Panc1 (cell line): ENCODE measurements at places on chromosomes 7 and 10. TPM values are rescaled to one million over a fixed set of nuclear protein-coding genes. Genes with fewer than 3 reads are reported as not detected.
A peak's percentile ranks its signal among the peaks of the same experiment; 100 is the strongest.

LRIT1 gene
- total RNA-seq, result not detected

AGBL3 gene
- 2.5 TPM for total RNA-seq

CELF2 gene
- 0.44 TPM for total RNA-seq

STK17A gene
- 21.3 TPM for total RNA-seq

OPN4 gene
- not detected for total RNA-seq

DNA sequence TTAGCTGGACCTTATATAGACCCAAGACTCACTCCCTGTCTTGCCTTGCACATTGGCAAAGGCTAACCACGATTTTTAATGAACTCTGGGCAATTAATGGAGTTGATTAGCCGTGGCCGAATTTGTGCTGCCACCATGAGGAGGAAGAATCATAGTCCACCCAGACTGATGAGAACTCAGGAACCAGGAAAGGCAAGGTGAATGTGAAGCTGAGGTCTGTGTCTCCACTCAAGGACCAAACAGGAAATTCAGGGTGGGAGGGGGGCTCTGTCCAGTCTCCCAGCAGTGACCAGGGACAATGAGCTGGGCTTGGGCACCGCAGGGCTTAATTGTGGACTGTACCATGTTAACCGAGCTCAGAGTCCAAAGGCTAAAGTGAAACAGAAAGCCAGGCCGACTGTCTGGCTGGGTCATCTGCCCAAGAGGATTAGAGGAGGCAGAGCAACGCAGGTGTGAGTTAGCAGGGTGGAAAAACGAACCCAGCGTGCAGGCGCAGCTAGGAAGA is 127.0 kb upstream of the JCAD start:
- H3K27ac ChIP-seq, result peak overlapping the region; percentile 91
- H3K36me3 ChIP-seq, result no peaks in the 10 kb centered on the region
- no peaks in the 10 kb centered on the region for H3K27me3 ChIP-seq

- H3K27me3 ChIP-seq, result no peaks in the 10 kb centered on the region
- H3K36me3 ChIP-seq, result no peaks in the 10 kb centered on the region
Measured at GRCh38 chr10:26978519-26978918, 117.8 kb upstream of the ABI1 start.

GRCh38 chr7:90520484-90520883 is 51.0 kb downstream of the PTTG1IP2 start:
- no peak overlapping the region for H3K27ac ChIP-seq
- no peaks in the 10 kb centered on the region for H3K4me1 ChIP-seq
- DNase-seq, result no peak
- no peak overlapping the region for H3K4me3 ChIP-seq

DNA sequence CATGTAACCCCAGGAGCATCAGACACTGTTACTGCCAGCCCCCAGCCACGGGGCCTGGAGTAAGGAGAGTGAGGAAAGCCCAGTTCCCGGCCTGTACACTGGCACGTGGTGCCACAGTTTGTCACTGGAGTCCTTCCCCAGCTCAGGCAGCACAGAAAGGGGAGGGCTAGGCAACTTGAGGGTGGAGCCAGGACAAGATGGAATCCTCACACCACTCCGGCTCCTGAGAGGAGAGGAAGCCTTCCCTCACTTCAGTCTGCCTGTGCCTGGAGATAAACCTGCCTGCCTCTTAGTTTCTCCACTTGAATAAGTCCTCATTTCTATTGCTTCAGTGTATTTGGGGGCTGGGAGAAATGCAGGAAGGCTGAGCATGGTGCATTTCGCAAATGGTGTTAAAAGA is 176.0 kb downstream of the KIAA1217 start:
- peak overlapping the region; percentile 23; the same call in 1 of the 2 replicates for H3K27ac ChIP-seq
- peaks cover 2% of the 10 kb centered on the region; the same call in 1 of the 2 replicates for H3K4me1 ChIP-seq
- H3K4me3 ChIP-seq, result no peak overlapping the region

DNA sequence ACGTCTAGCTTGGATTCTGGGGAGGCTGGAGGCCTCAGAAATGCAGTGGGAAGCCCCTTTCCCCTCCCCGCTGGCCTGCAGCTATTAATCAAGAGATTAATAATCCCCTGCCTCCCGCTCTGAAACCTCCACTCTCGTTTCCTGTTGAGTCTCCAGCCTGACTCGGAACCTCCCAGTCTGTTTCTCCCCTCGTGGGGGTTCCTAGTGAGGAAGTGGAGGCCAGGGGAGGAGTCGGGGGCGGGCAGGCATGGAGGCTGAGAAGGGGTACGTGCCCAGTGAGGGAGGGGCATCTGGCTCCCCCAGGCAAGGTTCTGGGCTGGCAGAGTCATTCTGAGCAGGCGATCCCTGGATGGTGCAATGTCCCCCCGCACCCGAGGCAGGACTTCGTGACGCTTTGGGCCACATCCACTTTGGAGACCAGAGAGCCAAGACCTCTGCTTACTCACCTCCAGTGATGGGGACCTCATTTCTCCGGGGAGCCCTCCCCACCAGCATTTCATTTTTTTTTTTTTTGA is 73.6 kb downstream of the COL26A1 start:
- H3K4me1 ChIP-seq, result no peaks in the 10 kb centered on the region
- H3K27ac ChIP-seq, result no peak overlapping the region; the same call in 1 of the 2 replicates
- H3K27me3 ChIP-seq, result no peaks in the 10 kb centered on the region
- no peak for DNase-seq
- H3K4me3 ChIP-seq, result no peak overlapping the region

GRCh38 chr7:151923097-151923876 is 33.0 kb upstream of the GALNTL5 start:
- H3K36me3 ChIP-seq, result no peaks in the 10 kb centered on the region
- no peaks in the 10 kb centered on the region; the same call in 1 of the 2 replicates for H3K27me3 ChIP-seq
- peaks cover under 1% of the 10 kb centered on the region; the same call in 1 of the 2 replicates for H3K4me1 ChIP-seq
- no peak overlapping the region for H3K4me3 ChIP-seq
- no peak overlapping the region for H3K27ac ChIP-seq
- no peak for DNase-seq

- no peaks in the 10 kb centered on the region for H3K36me3 ChIP-seq
- H3K4me1 ChIP-seq, result peaks cover 17% of the 10 kb centered on the region
- peak overlapping the region; percentile 43 for H3K4me3 ChIP-seq
- DNase-seq, result no peak
Measured at GRCh38 chr10:133159611-133159949, 439 bp upstream of the KNDC1 start.

- peaks cover 8% of the 10 kb centered on the region for H3K27me3 ChIP-seq
- H3K4me1 ChIP-seq, result no peaks in the 10 kb centered on the region
- no peak for DNase-seq
- H3K27ac ChIP-seq, result no peak overlapping the region
Measured at GRCh38 chr7:26013551-26014083, 138.4 kb upstream of the NFE2L3 start.

GRCh38 chr7:71707041-71707440 is 575.1 kb downstream of the GALNT17 start:
- H3K27me3 ChIP-seq, result peaks cover 2% of the 10 kb centered on the region; the same call in 1 of the 2 replicates
- no peak overlapping the region for H3K4me3 ChIP-seq
- no peaks in the 10 kb centered on the region for H3K36me3 ChIP-seq
- no peaks in the 10 kb centered on the region for H3K4me1 ChIP-seq
- H3K27ac ChIP-seq, result no peak overlapping the region

DNA sequence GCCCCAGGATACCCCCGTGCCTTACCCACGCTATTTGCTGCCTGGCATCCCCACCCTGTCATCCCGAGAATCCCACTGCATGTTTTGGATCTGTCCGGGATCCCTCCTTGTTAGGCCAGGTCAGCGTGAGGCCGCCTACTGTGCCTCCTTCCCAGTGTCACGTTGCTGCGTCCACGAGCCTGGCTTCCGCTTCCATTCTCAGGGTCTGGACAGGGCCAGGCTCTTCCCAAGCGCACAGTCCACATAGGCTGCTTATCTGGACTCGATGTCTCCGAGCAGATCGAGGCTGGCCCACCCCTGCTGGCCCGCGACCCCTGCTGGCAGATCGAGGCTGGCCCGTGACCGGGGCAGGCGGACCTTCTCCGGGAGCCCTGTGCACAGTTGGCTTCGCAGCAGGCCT is 27.1 kb downstream of the FOXK1 start:
- peaks cover 11% of the 10 kb centered on the region for H3K4me1 ChIP-seq
- H3K4me3 ChIP-seq, result no peak overlapping the region
- DNase-seq, result no peak
